ENCODE measurements at places on chromosomes 3 and 15. TPM values are rescaled to one million over a fixed set of nuclear protein-coding genes. Genes with fewer than 3 reads are reported as not detected.

Gene CCR4
- total RNA-seq, result not detected

Gene COLQ
- 1.9 TPM for total RNA-seq

Gene GOLGA8J
- total RNA-seq, result not detected

Gene C3orf49
- not detected for total RNA-seq

Gene POLQ
- 12.3 TPM for total RNA-seq

- no peak for DNase-seq
- H3K36me3 ChIP-seq, result no peaks in the 10 kb centered on the region
- no peak overlapping the region for H3K4me3 ChIP-seq
These were observed 87.8 kb upstream of the SEC13 start for GRCh38 chr3:10408680-10409079.

- H3K4me1 ChIP-seq, result no peaks in the 10 kb centered on the region
- H3K27ac ChIP-seq, result no peak overlapping the region
- no peaks in the 10 kb centered on the region for H3K27me3 ChIP-seq
- H3K4me3 ChIP-seq, result no peak overlapping the region
- DNase-seq, result no peak
- H3K36me3 ChIP-seq, result no peaks in the 10 kb centered on the region
These were observed 69.6 kb upstream of the STRIT1 start for GRCh38 chr3:155362808-155363689.

DNA sequence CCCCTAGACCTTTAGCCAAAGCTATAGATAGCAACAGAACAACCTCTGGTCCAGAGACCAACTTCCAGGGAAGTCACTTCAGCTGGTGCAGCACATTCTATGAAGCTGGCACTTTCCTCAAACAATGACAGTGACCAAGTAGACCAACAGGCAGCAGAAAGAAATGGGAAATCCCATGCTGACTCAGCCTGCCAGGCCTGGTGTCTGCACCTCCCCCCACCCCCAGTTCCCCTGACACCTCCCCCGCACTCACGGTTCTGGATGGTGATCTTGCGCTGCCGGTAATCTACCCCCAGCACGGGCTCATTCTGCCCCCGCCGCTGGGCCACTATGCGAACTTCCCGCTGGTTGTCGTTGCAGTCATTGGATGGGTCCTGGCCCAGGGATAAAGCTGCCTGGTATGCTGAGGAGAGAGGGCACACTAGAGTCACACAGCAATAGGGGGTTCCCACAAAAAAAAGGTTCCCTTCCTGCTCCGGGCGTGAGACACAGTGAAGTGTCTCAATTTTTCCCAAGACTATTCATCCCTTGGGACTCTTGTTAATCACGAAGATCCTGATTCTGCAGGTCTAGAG lies 17.0 kb downstream of the ILDR1 start:
- no peak overlapping the region for H3K4me3 ChIP-seq
- no peaks in the 10 kb centered on the region for H3K4me1 ChIP-seq

DNA sequence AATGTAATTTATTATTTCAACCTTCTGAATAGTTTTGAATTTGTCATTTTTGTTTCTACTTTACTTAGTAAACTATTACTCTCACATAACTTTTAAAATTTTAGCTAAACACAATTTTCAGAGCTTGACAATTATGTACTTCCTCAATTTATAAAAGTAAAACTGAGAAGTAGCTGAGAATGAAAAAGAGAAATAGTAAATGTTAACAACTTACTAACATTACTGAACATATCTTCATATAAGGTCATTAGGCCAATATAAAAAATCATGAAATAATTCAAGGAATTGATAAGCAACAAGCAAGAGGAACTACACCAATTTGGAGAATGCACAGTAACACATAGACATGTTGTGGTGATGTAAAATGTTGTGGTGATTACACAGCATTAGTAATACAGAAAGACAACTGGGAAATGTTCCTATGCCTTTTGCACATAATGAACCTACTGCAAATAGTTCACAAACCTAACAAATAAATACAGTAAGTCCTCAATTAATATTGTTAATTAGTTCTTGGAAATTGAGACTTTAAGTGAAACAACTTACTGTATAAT lies 137.9 kb downstream of the CBLB start:
- H3K27me3 ChIP-seq, result no peaks in the 10 kb centered on the region
- no peak overlapping the region for H3K4me3 ChIP-seq

- DNase-seq, result no peak
- H3K27ac ChIP-seq, result peak overlapping the region; percentile 77
- peak overlapping the region; percentile 82 for H3K4me3 ChIP-seq
- no peaks in the 10 kb centered on the region for H3K27me3 ChIP-seq
- H3K4me1 ChIP-seq, result peaks cover 12% of the 10 kb centered on the region
- no peaks in the 10 kb centered on the region for H3K36me3 ChIP-seq
These were observed 769 bp upstream of the CSPG4 start for GRCh38 chr15:75713338-75713895.

- no peak for DNase-seq
- H3K27me3 ChIP-seq, result peaks cover 6% of the 10 kb centered on the region
- H3K36me3 ChIP-seq, result no peaks in the 10 kb centered on the region
- no peak overlapping the region for H3K27ac ChIP-seq
- no peaks in the 10 kb centered on the region for H3K4me1 ChIP-seq
These were observed 207.6 kb upstream of the NSMCE3 start for GRCh38 chr15:29477256-29477655.

DNA sequence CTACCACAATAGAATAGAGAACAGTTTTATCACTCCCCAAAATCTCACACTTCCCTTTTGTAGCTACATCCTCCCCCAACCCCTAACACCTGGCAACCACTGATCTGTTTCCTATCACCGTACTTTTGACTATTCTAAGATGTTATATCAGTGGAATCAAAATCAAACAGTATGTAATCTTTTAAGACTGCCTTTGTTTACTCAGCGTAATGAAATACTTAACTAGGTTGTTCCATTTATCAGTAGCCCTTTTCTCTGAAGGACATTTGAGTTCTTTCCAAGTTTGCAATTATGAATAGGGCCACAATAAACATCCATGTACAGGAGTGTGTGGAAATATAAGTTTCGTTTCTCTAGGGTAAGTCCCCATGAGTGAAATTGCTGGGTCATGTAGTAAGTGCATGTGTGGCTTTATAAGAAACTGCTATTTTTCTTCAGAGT lies 372.3 kb downstream of the SV2B start:
- H3K27ac ChIP-seq, result no peak overlapping the region
- 0 out of 2 replicates have a peak, but pooled peaks cover 10% of the 10 kb centered on the region for H3K27me3 ChIP-seq
- H3K4me3 ChIP-seq, result no peak overlapping the region
- H3K4me1 ChIP-seq, result no peaks in the 10 kb centered on the region
- no peak for DNase-seq

- no peaks in the 10 kb centered on the region for H3K27me3 ChIP-seq
- no peak for DNase-seq
- H3K36me3 ChIP-seq, result peaks cover 30% of the 10 kb centered on the region
- no peak overlapping the region for H3K4me3 ChIP-seq
These were observed 18.0 kb downstream of the RMDN3 start for GRCh38 chr15:40737048-40737447.

DNA sequence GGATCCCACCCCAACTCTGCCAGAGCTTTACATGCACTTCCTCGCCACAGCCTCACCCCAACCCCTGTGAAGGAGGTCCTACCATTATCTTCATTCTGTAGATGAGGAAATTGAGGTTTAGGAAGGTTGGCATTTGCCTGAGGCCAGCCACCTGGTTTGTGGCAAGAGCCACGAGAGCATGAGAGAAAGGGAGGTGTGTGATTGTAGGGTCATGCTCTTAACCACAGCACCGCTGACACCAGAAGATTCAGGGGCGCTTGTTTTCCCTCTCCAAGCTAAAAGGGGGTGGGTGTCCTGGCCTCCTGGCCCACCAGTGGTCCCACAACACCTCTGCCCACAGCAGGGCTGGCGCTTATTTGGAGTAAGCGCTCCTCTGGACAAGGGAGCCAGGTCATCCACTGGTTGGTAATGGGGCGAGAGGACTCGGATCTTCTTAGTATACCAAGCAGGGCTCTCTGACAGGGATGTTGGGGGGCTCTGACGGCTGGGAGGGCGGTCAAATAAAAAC lies 691 bp downstream of the RHCG start:
- H3K4me1 ChIP-seq, result peaks cover 20% of the 10 kb centered on the region
- no peak overlapping the region for H3K27ac ChIP-seq
- H3K27me3 ChIP-seq, result no peaks in the 10 kb centered on the region
- H3K36me3 ChIP-seq, result no peaks in the 10 kb centered on the region
- no peak overlapping the region for H3K4me3 ChIP-seq

DNA sequence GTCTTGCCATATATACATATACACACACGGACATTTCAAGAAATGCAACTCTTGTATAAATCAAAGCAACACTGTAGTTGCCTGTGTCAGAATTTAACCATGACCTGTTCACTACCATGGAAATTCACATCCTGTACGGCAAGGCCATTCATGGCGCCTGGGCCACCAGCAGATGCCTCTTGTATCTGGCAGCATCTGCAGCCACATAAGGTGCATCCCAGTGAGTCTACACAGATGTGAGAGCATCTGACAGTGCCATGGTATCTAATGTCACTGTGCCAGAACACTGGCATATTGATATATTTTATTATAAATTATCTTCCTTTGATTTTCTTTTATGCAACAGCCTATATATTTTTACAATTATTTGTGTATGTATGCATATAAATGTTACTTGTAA lies 25.1 kb downstream of the PDZRN3 start:
- H3K27ac ChIP-seq, result no peak overlapping the region
- H3K36me3 ChIP-seq, result no peaks in the 10 kb centered on the region
- no peaks in the 10 kb centered on the region for H3K4me1 ChIP-seq

GRCh38 chr3:50275141-50275995 lies 3.5 kb upstream of the LSMEM2 start:
- H3K27me3 ChIP-seq, result no peaks in the 10 kb centered on the region
- no peak overlapping the region for H3K4me3 ChIP-seq
- no peaks in the 10 kb centered on the region for H3K36me3 ChIP-seq
- H3K27ac ChIP-seq, result no peak overlapping the region
- no peak for DNase-seq

GRCh38 chr15:77504871-77505270 lies 84.2 kb downstream of the HMG20A start:
- no peak overlapping the region for H3K27ac ChIP-seq
- H3K4me1 ChIP-seq, result peaks cover 32% of the 10 kb centered on the region
- H3K4me3 ChIP-seq, result no peak overlapping the region
- DNase-seq, result no peak

DNA sequence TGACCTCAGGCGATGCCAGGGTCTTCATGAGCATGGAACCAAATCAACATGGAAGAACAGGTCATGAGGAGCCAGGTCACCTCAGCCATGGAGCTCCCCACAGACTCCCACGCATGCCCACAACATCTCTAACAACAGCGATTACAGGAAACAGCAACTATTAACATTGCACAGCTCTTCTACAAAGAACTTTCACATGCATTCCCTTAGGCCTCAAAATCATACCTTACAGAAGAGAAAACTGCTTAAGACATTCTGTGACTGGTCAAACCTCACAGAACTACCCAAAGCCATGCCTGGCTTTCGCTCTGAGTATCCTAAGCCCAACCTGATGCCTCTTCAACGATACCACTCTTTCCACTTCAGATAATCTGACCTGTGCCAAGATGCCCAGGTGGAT lies 117.8 kb downstream of the OXNAD1 start:
- no peaks in the 10 kb centered on the region for H3K36me3 ChIP-seq

- DNase-seq, result no peak
- H3K27me3 ChIP-seq, result no peaks in the 10 kb centered on the region
- no peaks in the 10 kb centered on the region for H3K36me3 ChIP-seq
- H3K4me3 ChIP-seq, result no peak overlapping the region
- peak overlapping the region; percentile 92 for H3K27ac ChIP-seq
- peaks cover 91% of the 10 kb centered on the region for H3K4me1 ChIP-seq
These were observed 42.9 kb downstream of the SMAD3 start for GRCh38 chr15:67108122-67108961.

GRCh38 chr3:12730506-12731242 lies 28.4 kb downstream of the TMEM40 start:
- H3K36me3 ChIP-seq, result no peaks in the 10 kb centered on the region
- no peak overlapping the region for H3K4me3 ChIP-seq
- H3K27me3 ChIP-seq, result no peaks in the 10 kb centered on the region
- no peak overlapping the region for H3K27ac ChIP-seq

- no peaks in the 10 kb centered on the region for H3K36me3 ChIP-seq
- H3K4me1 ChIP-seq, result peaks cover 30% of the 10 kb centered on the region
- DNase-seq, result peak; percentile 44
- peak overlapping the region; percentile 82 for H3K4me3 ChIP-seq
- H3K27me3 ChIP-seq, result no peaks in the 10 kb centered on the region
These were observed 720 bp upstream of the TNIK start for GRCh38 chr3:171460725-171461524.

DNA sequence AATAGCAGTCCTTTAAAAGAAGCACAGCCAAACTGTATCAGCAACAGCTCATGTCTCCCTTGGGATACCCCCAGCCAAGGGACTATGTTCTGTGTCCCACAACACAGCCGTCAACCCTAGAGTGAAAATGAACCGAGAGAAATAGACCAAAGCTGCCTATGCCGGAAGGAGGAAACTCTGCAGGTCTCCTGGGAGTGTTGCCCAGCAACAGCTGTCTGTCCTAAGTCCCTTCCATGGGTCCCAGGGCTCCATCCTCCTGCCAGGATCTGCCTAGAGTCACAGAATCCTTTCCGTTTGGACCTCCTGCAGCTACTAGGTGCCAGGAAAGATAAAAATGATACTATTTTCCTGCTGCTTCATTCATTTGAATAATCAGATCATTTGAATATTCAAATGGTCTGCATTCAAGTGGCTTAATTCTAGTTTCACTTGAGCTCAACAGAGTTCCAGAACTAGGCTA lies 53.1 kb downstream of the TRANK1 start:
- H3K36me3 ChIP-seq, result no peaks in the 10 kb centered on the region
- no peak overlapping the region for H3K27ac ChIP-seq
- no peaks in the 10 kb centered on the region for H3K27me3 ChIP-seq
- no peak overlapping the region for H3K4me3 ChIP-seq

DNA sequence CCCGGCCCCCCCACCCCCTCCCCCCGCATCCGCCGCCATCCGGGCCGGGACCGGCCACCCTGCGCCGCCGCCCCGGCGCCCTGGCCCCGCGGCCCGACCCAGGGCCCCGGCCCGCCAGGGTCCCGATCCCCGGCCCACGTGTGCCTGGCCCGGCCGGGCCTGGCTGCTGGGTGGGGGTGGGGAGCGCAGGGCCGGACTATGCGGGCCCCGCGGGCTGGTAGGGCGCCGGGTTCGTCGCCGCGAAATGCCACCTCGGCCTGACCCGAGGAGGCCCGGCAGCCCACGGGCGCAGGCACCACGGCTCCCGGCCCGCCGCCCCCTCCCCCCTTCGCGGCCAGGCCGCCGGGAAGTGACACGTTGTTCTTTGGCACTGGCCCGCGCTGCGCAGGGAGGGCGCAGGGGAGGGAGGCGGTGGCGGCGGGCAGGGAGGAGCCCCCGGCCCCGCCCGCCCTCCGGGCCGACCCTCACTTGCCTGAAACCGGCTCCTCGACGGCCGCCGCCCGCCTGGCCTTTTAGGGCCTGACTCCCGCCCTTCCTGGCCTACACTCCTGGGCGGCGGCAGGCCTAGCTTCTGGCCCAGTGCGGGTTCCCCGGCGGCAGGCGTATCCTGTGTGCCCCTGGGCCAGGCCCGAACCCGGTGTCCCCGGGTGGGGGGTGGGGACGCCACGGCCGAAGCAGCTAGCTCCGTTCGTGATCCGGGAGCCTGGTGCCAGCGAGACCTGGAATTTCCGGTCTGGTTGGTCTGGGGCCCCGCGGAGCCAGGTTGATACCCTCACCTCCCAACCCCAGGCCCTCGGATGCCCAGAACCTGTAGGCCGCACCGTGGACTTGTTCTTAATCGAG lies 515 bp downstream of the EIF4G1 start:
- H3K36me3 ChIP-seq, result peaks cover 25% of the 10 kb centered on the region
- peak overlapping the region; percentile 87 for H3K27ac ChIP-seq
- no peak for DNase-seq
- peaks cover 53% of the 10 kb centered on the region for H3K4me1 ChIP-seq

GRCh38 chr3:127750226-127751031 lies 71.9 kb downstream of the MGLL start:
- H3K4me1 ChIP-seq, result peaks cover 16% of the 10 kb centered on the region
- H3K4me3 ChIP-seq, result no peak overlapping the region
- no peak overlapping the region for H3K27ac ChIP-seq
- H3K36me3 ChIP-seq, result no peaks in the 10 kb centered on the region
